Skin of body (tissue), 3 donors: ENCODE measurements at places on chromosomes 4 and X. TPM values are rescaled to one million over a fixed set of nuclear protein-coding genes. Genes with fewer than 3 reads are reported as not detected.

GRCh38 chr4:55318175-55319129, 27.6 kb upstream of the SRD5A3 start:
- no peak for DNase-seq

DNA sequence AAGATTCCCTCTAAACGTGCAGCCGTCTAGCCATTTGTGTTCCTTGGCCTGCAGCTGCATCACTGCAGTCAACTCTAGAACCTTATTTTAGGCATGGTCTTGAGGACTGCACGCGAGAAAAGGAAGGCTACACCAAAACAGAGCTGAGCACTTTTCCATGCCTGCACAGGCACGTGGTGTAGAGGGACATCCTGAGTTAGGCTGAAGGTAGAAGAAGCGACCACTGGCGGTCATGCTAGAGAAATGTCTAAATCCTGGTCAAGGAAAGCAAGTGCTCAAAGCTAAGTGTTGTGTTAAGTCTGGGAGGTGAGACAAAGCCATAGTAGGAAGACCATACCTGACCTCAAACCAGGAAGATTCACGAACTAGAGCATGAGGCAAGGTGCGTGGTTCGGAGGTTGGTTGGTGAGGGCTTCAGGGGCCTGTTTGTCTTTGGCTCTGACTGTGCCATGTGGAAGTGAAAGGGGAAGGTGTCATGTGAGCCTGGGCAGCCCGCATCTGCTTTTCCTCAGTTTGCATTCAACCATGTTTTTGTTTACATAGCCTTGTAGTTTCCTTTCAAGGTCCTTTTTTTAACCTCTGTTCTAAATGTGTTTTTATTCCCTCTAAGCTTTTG, 203.8 kb downstream of the AASDH start:
- no peak for DNase-seq

The CLTRN gene
- 0.69 TPM for total RNA-seq

DNA sequence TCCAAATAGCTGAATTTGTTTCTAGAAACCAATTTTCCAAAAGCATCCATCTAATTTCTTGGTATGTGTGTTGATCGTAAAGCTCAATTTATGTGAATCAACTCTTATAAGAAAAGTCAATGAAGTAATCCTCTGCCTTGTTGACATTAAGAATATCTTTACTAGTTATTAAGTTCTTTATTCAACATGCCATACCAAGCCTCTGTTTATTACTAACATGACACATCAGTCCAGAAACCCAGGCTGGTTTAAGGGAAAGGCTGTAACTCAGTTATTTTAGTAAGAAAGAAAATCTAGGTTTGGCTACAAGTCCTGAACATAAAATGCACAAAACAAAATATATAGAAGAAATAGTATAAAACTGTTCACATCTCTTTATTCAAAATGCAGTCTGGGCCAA, 48.0 kb downstream of the KLHL34 start:
- no peak for DNase-seq

DNA sequence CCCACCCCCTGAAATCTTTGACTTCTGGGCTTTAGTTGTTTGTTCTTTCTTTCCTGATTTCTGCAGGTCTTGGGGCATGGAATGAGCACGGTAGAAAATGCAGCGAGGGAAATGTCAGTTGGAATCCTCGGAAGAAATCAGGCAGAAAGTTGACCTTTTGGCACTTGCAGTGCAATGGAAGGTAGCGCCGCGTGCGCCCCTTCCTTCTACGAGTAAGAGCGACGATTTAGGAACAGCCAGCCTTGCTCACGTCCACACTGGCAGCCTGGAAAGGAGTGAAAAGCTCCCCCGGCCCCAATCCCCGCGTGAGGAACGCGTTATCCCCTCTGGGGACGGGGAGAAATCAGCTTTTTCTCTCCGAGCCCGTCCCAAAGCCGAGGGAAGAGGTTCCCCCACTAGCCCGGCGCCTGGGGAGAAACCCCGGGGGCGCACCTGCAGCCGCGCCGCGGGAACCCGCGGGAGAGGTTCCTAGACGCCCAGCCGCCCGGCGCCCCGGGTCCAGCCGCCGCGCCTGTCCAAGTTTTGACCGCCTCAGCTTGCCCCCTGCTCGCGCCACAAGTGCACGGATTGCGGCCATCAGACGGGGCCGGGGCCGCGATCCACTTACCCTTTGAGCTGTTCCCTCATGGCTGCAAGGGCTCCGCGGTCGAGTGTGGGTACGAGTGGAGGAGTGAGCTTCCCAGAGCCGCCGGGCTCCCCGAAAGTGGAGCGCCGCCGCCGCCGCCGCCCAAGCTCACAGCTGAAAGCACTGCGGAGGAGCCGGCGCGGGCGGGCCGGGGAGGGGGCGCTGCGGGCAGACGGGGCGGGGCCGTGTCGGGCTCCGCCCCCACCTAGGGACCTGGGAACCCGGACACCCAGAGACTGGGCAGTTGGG, 194.6 kb upstream of the FTHL17 start:
- no peak for DNase-seq

- DNase-seq: no peak
These were observed 22.2 kb downstream of the CENPC start for GRCh38 chr4:67522851-67523671.

The NR0B1 gene
- total RNA-seq: not detected

The DGKK gene
- total RNA-seq: not detected

The FAM47E gene
- total RNA-seq: 2.1 TPM

GRCh38 chr4:140109737-140110136, 44.2 kb downstream of the MAML3 start:
- no peak for DNase-seq

The MND1 gene
- total RNA-seq: 5.7 TPM

GRCh38 chr4:134421734-134422133, 220.1 kb upstream of the PABPC4L start:
- DNase-seq: no peak

DNA sequence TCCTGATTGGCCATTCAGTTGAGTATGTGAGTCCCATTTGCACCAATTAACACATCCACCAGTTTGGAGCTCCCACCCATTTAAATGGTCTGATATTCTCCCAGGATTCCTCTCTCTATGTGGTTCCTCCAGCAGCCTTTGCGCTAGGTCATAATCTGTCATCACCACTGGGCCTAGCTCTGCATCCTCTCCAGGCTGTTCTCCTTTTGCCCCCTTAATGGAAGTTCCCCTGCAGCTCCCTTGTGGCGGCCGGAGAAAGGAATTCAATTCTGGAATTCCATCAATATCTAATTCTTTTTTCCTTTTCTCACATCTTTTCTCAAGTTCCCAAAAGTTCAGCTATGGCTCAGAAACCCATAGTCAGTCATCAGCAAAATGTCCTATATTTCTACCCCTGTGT, 2184.4 kb upstream of the AGA start:
- DNase-seq: no peak

The C4orf36 gene
- 1.9 TPM for total RNA-seq

GRCh38 chrX:103376118-103376978, at the start of gene BEX3:
Gene BEX3, plus strand, starts transcription at chrX:103376538. Its CDS starts 984 bp downstream, at chrX:103377522.
- DNase-seq: peak; percentile 41

GRCh38 chrX:36963069-36963808, 44.9 kb upstream of the FAM47C start:
- no peak for DNase-seq

DNA sequence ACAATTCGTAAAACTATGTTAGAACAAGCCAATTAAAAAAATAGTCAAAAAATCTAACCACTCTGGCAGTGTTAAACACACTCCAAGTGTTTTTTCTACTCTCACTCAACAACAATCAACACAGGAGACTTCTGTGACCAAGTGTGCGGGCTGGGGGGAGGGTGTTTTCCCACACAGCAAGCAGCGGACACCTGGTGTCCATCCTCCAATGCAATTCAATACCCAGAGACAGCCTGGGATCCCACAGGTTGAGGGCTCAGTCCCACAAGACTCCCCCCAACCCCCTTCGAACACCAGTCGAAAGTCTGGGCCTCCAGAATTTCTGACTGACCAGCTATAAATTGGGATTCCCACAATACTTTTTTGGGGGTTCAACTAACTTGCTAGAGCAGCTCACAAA, 8.3 kb upstream of the PIM2 start:
- DNase-seq: no peak

DNA sequence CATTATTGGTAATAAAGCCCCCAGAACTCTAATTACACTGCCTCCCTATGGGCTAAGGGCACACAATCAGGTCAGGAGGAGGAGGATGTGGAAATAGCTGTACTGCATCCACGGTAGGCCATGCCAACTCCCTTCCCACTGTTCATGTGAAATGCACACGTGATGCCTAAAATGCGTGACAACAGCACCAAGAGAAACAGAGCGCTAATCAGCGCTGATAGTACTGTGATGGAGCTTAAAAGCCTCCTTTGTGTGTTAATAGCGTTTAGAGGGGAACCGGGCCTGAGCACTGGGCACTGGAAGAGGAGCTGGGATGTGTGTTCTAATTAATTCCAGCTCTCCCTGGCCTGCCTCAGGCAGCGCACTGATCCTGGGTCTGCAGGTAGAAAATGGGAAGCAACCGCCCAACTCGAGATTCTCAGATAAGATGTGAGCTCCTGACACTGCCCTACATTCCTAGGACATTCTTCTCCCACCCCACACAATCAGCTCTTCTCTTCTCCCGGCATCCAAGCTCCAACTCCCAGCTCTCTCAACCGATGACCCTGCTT, 12.9 kb downstream of the DCTD start:
- no peak for DNase-seq

The DCK gene
- 25.3 TPM for total RNA-seq

The CPLX1 gene
- total RNA-seq: 0.30 TPM

GRCh38 chr4:175999944-176000343, 65.7 kb upstream of the WDR17 start:
- no peak for DNase-seq

The NSD2 gene
- total RNA-seq: 41.8 TPM

GRCh38 chr4:108181704-108182103, 13.0 kb upstream of the LEF1 start:
- DNase-seq: no peak

GRCh38 chrX:31872007-31872406, 800.2 kb upstream of the FTHL17 start:
- peak; percentile 0 for DNase-seq

The STX18 gene
- total RNA-seq: 27.6 TPM

DNA sequence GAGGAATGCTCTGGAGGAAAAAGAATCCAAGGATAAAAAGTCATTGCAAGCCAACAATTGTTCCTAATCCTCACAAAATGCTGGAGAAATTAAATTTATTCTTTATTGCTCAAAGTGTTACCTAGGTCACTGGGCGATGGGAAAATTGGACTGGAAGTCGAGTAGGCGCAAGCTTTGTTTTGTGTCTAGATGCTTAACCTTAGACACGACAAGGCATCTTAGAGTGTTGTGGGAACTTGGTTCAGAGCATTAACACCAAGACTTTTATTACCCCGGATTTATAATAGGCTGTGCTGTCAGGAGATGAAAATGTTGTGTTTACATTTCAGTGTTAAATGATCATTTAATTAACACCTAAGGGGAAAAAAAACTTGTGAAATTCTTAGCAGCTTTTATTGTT, 25.1 kb downstream of the SLIT2 start:
- no peak for DNase-seq

GRCh38 chrX:20455001-20455400, 188.3 kb upstream of the RPS6KA3 start:
- DNase-seq: no peak

The EDA gene
- total RNA-seq: 7.6 TPM

DNA sequence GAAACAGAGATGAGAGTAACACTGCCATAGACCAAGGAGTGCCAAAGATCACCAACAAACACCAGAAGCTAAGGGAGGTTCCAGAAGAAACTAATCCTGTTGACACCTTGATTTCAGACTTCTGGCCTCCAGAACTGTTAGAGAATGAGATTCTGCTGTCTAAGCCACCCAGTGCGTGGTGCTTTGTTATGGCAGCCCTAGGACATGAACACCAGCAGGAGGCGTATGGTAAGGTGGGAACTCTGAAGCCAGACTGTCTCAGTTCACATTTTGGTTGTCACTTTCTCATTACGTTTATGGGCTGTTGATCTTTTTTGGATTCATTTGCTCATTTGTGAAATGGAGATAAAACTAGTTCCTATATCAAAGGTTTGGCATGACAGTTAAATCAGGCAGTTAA, 142.9 kb downstream of the DCHS2 start:
- DNase-seq: no peak

DNA sequence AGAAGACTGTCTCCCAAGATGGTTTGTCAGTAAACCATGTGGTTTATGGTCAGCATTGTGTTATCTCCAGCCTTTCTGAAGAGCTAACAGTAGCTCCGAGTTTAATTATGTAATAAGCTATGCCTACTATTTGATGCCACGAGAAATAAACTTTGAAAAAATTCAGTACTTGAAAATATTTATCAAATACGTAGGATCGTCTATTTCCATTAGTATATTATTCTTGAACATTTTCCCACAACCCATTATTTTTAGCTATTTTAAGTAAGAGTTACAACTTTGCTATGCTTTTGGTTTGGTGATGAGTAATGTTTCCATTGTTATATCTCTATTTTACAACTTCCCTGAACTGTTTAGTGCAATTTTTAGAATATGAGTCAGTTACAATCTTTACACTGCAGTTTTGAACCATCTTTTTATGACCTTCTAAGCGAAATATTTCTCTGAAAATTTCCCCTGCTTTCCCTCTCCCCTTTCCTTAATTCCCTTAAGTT, 44.5 kb upstream of the TRIM2 start:
- peak; percentile 53 for DNase-seq

GRCh38 chrX:24643116-24643515, 4.0 kb downstream of the PCYT1B start:
- no peak for DNase-seq

The ADRA2C gene
- total RNA-seq: 0.79 TPM

The GBA3 gene
- 0.30 TPM for total RNA-seq

DNA sequence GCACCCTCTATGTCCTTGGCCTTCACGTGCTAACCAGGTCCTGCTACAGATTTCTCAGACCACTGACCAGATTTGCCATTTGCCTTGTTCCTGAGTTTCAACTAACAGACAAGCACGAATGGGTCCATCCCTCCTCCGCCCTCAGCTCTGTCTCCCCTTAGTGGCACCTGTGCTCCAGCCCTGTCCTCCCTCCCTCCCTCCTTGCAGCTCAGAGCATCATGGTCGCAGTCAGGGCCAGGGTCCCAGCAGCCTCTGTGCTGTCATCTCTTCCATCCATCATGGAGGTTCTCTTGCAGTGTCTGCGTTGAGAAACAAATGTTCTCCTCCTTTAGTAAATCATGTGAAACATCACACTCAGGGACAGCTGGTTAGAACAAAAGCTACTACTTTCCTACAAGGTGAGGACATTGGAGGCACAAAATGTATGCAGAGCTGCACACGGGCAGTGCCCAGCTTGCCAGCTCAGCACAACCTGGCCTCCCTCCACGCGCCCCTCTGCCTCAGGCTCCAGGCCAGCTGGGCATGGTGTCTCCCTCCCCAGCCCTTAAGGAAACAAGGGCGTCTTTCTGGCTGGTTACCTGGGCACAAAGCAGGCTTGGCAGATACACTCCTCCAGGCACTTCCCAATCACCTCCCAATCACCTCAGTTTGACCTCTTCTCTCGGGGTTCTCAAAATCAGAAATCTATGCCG, 79.5 kb upstream of the ATP6AP2 start:
- no peak for DNase-seq

The TCEAL6 gene
- not detected for total RNA-seq

The PFKFB1 gene
- total RNA-seq: 3.3 TPM

- peak; percentile 3 for DNase-seq
These were observed 30.9 kb downstream of the FAM9C start for GRCh38 chrX:13013363-13014110.

The PSAPL1 gene
- total RNA-seq: 18.6 TPM

The GCNA gene
- total RNA-seq: 0.99 TPM
